ENCODE measurements at places on chromosomes 12 and 14.

- DNase-seq = no peak
- H3K36me3 ChIP-seq = no peaks in the 10 kb centered on the region
- no peaks in the 10 kb centered on the region for H3K4me1 ChIP-seq
Measured at GRCh38 chr12:76266797-76267196, 81.4 kb downstream of the BBS10 start.

DNA sequence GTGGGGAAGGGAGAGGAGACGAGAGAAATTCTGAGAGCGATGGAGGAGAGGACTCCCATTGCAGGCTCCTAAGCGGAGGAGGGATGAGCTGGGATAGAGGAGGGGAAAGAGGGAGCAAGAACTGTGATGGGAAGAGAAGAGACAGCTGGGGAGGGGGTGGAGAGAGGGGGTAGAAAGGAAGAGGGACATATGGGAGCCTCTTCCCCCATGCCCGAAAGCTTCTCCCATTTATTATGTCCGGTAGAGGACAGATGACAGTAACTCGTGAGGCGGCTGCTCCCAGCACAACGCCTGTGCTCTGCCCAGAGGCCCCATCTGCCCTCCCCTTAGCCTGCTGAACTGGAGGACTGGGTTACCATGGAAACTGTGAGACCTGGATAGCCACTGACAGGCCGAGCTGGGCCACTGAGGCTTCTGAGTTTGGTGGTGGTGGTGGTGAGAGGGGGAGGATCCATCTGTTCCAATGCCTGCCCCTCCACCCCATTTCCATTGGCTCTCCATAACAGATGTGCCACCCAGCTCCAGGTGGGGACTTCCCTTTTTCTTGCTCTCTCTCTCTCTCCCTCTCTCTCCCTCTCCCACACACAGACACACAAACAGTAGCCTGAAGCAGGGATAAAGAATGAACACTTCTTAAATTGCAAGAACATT, 8.3 kb downstream of the CPNE6 start:
- no peak overlapping the region for H3K4me3 ChIP-seq
- DNase-seq = no peak
- H3K4me1 ChIP-seq = peaks cover 22% of the 10 kb centered on the region
- no peaks in the 10 kb centered on the region for H3K36me3 ChIP-seq

GRCh38 chr12:23446746-23447145, 502.7 kb downstream of the SOX5 start:
- no peaks in the 10 kb centered on the region for H3K4me1 ChIP-seq
- no peak overlapping the region for H3K27ac ChIP-seq
- H3K36me3 ChIP-seq = no peaks in the 10 kb centered on the region
- no peaks in the 10 kb centered on the region for H3K27me3 ChIP-seq
- H3K4me3 ChIP-seq = no peak overlapping the region

- no peaks in the 10 kb centered on the region for H3K4me1 ChIP-seq
- no peak overlapping the region for H3K4me3 ChIP-seq
- no peak overlapping the region for H3K27ac ChIP-seq
- DNase-seq = peak; percentile 8
- H3K27me3 ChIP-seq = no peaks in the 10 kb centered on the region
Measured at GRCh38 chr12:47686645-47687240, 19.1 kb downstream of the RPAP3 start.

- no peak for DNase-seq
- peaks cover 2% of the 10 kb centered on the region for H3K27me3 ChIP-seq
- H3K27ac ChIP-seq = no peak overlapping the region
- no peak overlapping the region for H3K4me3 ChIP-seq
Measured at GRCh38 chr14:66649498-66649897, 141.6 kb downstream of the GPHN start.

- H3K36me3 ChIP-seq = no peaks in the 10 kb centered on the region
- no peaks in the 10 kb centered on the region for H3K4me1 ChIP-seq
- no peak overlapping the region for H3K4me3 ChIP-seq
- DNase-seq = no peak
Measured at GRCh38 chr14:55448141-55448614, 7.8 kb upstream of the TBPL2 start.

DNA sequence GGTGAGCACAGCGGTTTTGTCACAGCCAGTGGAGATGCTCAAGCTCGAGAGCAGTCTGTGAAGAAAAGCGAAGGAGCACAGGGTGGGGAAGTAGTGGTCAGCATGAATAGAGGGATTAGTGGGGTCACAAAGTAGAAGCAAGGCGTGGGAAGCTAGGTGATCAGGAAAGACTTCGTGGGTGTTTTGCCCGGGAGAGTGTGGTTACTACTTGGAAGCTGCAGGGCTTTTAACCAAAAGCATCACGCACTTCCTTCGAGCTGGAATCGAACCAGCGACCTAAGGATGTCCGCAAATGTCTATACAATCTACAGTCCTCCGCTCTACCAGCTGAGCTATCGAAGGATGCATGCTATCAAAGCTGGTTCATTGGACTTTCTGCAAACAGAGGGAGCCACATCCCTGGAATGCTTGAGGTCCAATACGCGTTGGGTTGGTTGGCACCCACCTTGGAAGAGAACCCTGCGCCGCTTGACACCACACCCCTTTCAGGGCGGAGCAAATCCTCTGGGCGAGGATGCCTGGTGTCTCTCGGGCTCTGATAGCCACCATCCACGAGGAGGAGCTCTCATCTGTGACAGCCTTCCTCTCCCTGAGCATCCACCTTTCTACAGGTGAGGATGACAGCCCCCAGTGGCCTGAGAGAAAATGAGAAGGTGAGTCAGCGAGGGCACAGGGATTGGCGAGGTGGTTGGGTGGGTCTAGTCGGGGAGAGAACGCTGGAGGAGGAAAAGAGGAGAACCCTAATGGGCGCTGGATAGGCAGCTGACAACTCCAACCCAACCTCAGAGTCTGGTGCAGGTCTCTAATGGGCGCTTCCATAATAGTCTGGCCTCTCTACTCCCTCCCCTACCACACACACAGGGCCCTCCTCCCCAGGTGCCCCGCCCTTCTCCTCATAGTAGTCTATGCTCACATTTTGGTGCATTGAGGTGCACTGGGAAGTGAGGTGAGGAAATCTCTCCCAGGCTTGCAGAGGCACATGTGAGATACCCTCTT, 16.0 kb upstream of the OR6S1 start:
- peaks cover 23% of the 10 kb centered on the region for H3K4me1 ChIP-seq
- H3K4me3 ChIP-seq = no peak overlapping the region
- H3K27me3 ChIP-seq = peaks cover 10% of the 10 kb centered on the region

GRCh38 chr12:97767347-97767746, 304.7 kb downstream of the RMST start:
- no peaks in the 10 kb centered on the region for H3K36me3 ChIP-seq
- H3K27me3 ChIP-seq = no peaks in the 10 kb centered on the region
- DNase-seq = no peak
- no peak overlapping the region for H3K27ac ChIP-seq
- H3K4me3 ChIP-seq = no peak overlapping the region
- no peaks in the 10 kb centered on the region for H3K4me1 ChIP-seq

- no peaks in the 10 kb centered on the region for H3K27me3 ChIP-seq
- no peak overlapping the region for H3K4me3 ChIP-seq
- no peak for DNase-seq
- H3K36me3 ChIP-seq = no peaks in the 10 kb centered on the region
- no peak overlapping the region for H3K27ac ChIP-seq
Measured at GRCh38 chr12:123485756-123486155, 27.8 kb downstream of the SNRNP35 start.

DNA sequence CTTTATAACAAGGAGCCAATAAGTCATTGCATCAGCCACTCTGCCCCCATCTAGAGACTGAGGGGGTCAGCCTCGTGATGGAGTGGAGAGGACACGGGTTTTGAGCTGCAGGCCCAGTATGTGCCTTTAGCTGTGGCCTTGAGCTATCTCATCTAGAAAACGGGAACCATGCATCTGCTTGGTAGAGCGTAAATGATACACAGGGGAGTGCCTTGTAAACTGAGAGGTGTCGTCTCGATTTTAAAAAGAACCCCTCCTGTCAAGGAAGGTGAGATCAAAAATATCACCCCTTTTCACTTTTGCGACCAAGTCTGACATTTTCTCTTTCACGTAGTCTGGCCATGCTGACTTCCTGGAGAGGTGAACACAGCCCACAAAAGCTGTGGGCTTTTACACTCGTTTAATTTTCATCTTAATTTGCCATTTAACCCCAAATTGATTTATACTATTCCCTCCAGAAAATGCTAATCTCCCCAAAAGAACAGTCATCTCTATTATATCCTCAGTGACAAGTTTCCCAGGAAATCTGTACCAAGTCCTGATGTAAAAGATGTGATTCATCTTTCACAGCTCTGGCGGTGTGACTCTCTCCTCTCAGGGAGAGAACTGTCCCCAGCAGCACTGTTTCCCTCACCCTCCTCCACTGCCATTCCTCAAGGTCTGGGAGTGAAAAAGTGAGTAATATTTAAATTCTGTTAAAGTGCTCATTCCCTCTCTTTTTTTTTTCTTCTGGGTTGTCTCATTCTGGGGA, 30.6 kb downstream of the VCPKMT start:
- H3K36me3 ChIP-seq = no peaks in the 10 kb centered on the region
- no peaks in the 10 kb centered on the region for H3K27me3 ChIP-seq
- no peak overlapping the region for H3K4me3 ChIP-seq

DNA sequence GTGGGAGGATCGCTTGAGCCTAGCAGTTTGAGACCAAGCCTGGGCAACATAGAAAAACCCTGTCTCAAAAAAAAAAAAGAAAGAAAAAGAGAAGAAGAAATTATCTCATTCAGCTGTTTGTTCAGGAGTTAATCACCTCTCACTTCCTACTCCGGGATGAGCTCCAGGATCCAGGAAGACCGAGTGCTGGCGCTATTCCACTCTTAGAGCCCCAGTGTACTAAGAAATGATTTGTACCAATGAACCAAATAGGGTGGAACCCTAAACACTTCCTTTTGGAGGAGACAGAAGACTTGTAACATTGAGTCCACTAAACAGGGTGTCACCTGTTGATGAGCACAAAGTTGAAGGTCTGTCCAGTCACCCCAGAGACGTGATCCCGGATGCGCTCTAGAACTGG, 3.6 kb downstream of the ALKBH2 start:
- H3K4me1 ChIP-seq = peaks cover 8% of the 10 kb centered on the region
- no peak for DNase-seq
- no peaks in the 10 kb centered on the region for H3K27me3 ChIP-seq

GRCh38 chr12:123897221-123897620, 75.4 kb downstream of the CCDC92 start:
- no peak overlapping the region for H3K4me3 ChIP-seq
- no peak for DNase-seq
- no peak overlapping the region for H3K27ac ChIP-seq

- H3K27me3 ChIP-seq = no peaks in the 10 kb centered on the region
- H3K4me3 ChIP-seq = no peak overlapping the region
- peaks cover 50% of the 10 kb centered on the region for H3K36me3 ChIP-seq
- H3K4me1 ChIP-seq = no peaks in the 10 kb centered on the region
- no peak for DNase-seq
Measured at GRCh38 chr14:105214324-105214915, 33.3 kb upstream of the NUDT14 start.

DNA sequence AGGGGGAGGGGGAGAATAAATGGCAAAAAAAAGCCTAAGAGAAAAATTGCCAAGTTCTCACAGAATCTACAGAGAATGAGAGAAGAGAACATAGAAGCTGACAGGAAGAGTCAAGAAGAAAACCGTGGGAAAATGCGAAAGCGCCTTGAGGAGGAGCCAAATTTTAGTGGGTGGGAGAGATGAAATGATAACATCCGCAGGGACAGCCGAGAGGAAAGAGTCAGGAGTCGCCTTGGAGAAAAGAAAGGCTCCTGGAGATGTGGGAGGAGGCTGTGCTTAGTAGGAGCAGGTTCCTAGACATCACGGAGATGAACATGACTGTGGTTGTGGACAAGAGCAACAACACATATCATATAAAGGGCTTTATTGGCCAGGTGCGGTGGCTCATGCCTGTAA, 49.4 kb downstream of the PHLDA1 start:
- no peak overlapping the region for H3K27ac ChIP-seq
- DNase-seq = no peak
- peaks cover 18% of the 10 kb centered on the region for H3K4me1 ChIP-seq
- H3K27me3 ChIP-seq = no peaks in the 10 kb centered on the region
- H3K4me3 ChIP-seq = no peak overlapping the region
- no peaks in the 10 kb centered on the region for H3K36me3 ChIP-seq
